ENCODE measurements at places on chromosomes 1 and 21.

DNA sequence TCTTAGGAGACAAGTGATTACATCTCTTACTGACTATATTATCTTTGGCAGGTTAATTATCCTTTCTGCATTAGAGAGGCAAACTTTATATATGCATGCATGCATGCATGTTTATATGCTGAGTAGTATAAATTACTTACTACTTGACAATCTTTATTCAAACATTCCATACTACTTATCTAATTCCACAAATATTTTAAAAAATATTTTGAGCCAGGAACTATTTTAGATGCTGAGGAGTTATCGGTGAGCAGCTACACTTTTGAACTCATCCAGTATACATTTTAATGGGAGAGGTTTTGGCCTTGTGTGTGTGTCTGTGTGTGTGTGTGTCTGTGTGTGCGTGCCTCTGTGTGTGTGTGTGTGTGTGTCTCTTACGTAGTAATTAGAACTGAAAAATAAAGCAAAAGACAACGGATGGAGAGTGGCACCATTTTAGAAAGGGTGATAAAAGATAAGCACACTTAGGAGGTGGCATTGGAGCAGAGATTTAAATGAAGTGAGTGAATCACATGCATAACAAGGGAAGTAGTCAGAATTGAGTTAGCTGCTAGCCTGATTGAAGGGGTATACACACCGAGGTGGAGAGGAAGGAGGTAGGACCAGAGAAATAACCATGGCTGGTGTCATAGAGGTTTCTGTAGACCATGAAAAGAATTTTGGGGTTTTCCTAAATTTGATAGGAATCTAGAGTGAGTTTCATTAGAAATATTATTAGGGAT, 1488.4 kb downstream of the MRPL39 start:
- no peak for DNase-seq

GRCh38 chr1:1432951-1433803, 2.3 kb upstream of the VWA1 start:
- no peak for DNase-seq

DNA sequence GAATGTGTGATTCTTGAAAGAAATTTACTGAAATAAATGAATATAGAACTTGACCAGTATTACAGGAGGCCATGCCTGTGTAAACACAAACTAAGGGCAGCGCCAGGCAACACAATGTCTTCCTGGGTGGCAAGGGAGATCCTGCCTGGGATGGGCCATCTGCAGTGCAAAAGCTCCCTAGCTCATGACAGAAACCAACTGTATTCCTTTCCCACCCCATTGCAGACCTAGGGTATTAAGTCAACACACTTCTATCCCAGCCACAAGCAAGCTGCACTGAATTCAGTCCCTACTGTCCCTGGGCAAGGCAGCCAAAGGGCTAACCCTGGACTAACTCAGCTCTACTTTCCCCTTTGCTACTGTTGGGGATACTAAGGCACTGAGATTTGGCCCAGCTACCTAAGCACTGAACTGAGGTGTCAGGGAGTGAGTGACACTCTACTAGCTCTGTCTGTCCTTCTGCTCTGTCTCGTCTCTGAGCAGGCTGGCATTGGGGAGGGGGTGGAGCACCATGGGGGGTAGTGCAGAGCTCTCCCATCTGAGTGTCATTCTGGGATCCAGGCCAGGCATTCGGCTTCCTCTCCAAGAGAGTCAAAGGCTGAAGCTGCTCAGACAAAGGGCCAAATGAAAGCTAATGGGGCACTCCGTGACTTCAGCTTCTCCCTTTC, 2.5 kb downstream of the INKA2 start:
- DNase-seq: no peak

- no peak for DNase-seq
Measured at GRCh38 chr1:10161541-10162290, 48.7 kb upstream of the KIF1B start.

GRCh38 chr21:39095681-39096080, 87.6 kb downstream of the PSMG1 start:
- DNase-seq: no peak

DNA sequence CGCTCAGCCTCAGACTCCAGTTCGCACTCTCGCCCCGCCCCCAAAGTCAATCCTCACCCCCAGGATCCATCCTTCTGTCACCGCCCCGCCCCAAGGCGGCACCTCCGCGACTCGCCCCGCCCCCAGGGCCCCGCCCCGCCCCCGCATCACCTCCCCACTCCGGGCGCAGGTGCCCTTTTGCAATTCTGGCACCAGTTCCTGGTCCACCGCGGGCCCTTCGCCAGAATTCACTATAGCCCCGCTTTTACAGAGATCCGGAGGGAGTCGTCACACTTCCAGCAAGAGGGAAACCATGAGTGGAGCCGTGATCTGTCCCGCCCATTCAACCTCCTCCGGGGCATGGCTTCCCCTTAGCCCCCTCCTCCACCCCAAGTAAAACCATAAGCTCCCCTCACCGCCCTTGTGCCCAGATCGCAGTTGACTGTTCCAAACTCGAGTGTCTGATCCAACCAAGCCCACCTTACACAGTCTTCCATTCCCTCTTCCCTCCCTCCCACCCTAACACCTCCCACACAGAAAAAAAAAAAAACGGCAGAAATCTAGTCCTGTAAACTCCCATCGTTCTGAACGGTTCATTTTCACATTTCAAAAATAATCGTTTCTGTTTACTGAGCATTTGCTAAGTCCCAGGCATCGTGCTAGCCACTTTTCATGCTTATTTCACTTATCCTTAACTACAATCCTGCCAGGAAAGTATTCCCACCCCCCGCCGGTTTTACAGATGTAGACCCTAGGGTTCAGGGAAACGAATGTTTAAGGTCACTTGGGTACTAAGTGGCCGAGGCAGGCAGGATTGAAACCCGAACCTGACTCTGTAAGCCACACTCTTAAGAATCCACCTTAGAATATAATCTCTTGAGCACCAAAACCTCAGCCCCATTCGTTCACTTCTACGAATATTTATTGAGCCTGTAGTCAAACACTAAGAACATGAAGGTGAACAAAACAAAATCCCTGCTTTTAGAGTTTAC, 1.3 kb upstream of the DNAJC16 start:
- DNase-seq: no peak

DNA sequence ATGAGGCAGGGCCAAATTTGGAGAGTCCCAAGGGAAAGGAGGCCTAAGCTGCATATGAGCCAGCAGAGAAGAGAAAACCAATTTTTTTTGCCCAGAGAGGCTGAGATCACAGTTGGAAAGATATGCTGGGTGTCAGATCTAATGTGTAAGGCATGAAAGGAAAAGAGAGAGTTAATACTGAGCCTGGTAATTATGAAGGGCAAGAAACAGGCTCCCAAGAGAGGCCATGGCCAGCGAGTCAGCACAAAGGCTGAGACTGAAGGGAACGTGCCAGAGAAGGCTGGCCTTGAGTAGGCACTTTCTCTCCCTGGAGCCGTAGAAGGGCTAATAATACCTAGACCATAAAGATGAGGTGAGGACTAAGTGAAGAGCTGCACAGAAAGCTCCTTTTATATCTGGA, 31.8 kb upstream of the BEND5 start:
- no peak for DNase-seq

DNA sequence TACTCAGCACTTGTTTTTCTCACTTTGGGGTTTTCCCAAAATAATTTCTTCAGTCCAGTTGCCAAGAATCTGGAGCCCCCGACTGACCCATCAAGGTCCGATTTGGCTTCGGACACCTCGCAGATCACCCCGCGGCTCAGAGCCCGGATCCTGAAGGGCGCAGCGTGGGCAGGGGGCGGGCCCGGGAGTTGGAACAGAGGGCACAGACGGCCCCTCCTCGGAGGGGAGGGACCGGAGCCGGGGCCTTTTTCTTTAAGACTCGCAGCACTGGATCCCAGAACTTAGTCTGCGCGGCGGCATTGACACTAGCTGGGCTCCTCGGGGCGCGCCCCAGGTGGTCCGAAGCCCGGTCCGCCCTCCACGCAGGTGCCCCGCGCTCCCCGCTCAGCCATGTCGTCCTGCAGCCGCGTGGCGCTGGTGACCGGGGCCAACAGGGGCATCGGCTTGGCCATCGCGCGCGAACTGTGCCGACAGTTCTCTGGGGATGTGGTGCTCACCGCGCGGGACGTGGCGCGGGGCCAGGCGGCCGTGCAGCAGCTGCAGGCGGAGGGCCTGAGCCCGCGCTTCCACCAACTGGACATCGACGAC, at the start of gene CBR3:
Gene CBR3, plus strand, starts transcription at position 277 of the 588 bp plus-strand sequence. Its CDS starts 114 bp downstream, at position 391.
- DNase-seq: no peak

- no peak for DNase-seq
Measured at GRCh38 chr1:193157360-193157759, 29.1 kb downstream of the B3GALT2 start.

DNA sequence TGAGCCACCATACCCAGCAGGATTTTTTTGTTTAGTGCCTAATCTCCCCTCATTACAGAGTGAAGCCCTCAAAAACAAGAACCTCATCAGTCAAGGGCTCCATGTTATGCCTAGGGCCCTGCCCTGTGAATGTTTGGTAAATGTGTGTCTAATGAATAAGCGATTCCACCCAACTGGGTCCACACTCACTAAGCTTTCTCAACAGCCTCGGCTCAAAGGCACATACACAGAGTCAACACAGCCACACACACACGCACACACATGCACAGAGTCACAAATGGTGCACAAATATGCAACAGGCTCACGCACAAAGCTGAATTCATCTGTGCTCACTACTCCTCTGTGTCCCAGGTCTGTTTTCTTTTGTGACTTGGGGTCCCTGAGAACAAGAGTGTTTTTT, 11.7 kb upstream of the SYNC start:
- no peak for DNase-seq

- DNase-seq: no peak
Measured at GRCh38 chr1:47935856-47936255, 61.3 kb downstream of the TRABD2B start.

DNA sequence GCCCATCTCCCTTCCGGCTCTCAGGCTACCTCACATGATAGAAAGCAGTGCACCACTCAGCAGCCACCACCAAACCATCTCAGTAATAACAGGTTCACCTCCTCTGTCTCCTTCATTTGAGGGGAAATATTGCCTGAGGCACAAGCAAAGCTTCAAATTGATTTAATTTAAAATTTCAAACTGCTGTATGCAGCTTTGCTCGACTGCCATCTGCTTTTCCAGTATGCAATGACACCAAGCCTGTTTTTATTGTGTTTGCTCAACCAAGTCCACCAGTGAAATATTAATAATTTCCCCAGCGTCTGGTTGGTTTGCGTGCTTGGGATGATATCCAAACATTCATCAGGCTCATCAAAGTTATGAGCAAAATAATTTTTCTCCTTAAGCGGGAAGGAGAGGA, 552.4 kb upstream of the DAB1 start:
- no peak for DNase-seq

- DNase-seq: no peak
Measured at GRCh38 chr21:42388740-42389448, 7.0 kb downstream of the TMPRSS3 start.

- DNase-seq: no peak
Measured at GRCh38 chr1:96309783-96310182, 411.8 kb upstream of the PTBP2 start.

DNA sequence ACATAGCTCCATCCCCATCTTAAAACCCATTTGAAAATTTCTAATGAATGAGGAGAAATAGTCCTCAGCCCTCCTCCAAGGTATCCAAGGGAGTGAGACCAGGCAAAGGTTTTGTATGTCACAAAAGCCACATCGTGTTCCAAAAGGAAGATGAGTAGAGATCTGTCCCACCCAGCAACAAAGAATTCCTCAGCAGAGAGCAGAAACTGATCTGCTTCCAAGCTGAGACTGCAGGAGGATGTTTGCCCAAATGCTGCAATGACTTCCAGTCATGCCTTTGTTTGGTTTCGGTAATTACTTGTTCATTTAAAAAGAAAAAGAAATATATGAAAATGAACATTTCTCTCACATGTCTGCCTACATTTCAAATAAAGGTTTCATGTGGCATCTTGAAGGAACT, 186.9 kb downstream of the SETD4 start:
- DNase-seq: no peak
